ENCODE measurements at places on chromosomes 13 and 19.
A peak's percentile ranks its signal among the peaks of the same experiment; 100 is the strongest.

GRCh38 chr19:38395381-38396114, 7.1 kb downstream of the SPRED3 start:
- no peaks in the 10 kb centered on the region for H3K36me3 ChIP-seq
- DNase-seq = no peak
- H3K27ac ChIP-seq = no peak overlapping the region
- H3K4me1 ChIP-seq = peaks cover 14% of the 10 kb centered on the region

DNA sequence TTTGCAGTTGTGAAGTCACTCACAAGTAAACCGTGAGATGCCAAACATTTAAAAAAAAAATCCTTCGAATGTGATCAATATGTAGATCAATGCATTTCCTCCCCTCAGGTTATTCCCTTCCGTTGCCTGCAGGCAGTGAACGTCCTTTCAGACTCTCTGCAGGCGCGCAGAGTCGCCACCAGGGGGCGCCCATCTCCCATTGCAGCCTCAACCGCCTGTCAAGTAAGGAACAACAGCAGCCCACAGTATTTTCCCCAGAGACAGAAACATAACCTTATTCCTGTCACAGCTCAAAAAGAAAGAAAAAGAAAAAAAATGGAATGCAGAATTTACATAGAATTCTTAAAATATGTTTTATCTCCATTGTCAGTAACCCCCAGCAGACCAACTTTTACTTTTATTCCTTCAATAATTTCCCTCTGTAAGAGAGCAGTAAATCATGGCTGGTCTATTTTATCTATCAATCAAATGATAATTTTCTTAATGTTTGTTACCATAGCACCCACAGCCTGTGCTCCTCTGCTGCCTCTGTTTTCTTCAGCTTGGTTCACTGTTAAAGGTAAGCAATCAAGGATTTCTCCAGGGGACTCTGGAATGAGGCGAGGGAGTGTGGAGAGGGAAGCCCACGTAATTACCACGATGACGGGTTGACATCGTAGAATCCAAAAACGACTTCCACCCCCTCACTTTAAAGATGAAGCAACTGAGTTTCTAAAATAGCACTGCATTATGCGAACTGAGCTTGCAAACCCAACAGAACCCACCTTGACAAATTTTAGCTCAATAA, 637.6 kb upstream of the ARGLU1 start:
- no peaks in the 10 kb centered on the region for H3K27me3 ChIP-seq
- no peak overlapping the region for H3K27ac ChIP-seq
- H3K4me3 ChIP-seq = no peak overlapping the region
- peaks cover 16% of the 10 kb centered on the region for H3K4me1 ChIP-seq
- H3K36me3 ChIP-seq = no peaks in the 10 kb centered on the region
- peak; percentile 73 for DNase-seq

GRCh38 chr13:98990701-98991100, 12.8 kb upstream of the DOCK9 start:
- H3K27ac ChIP-seq = no peak overlapping the region
- DNase-seq = no peak
- H3K4me1 ChIP-seq = no peaks in the 10 kb centered on the region

GRCh38 chr13:52159159-52159982, at the start of gene NEK3:
NEK3 (minus strand) TSS chr13:52159597; CDS start chr13:52156191, 3,406 bp downstream.
- peak within 1 kb of the TSS; percentile 87 for H3K4me3 ChIP-seq
- no peaks in the 10 kb centered on the region for H3K27me3 ChIP-seq
- H3K36me3 ChIP-seq = no peaks in the 10 kb centered on the region
- peak within 1 kb of the TSS; percentile 66 for H3K27ac ChIP-seq
- peak; percentile 84 for DNase-seq

GRCh38 chr19:3409346-3410064, 43.1 kb downstream of the NFIC start:
- DNase-seq = peak; percentile 24
- peaks cover 18% of the 10 kb centered on the region for H3K4me1 ChIP-seq
- H3K27me3 ChIP-seq = no peaks in the 10 kb centered on the region
- no peak overlapping the region for H3K4me3 ChIP-seq
- no peaks in the 10 kb centered on the region for H3K36me3 ChIP-seq
- H3K27ac ChIP-seq = no peak overlapping the region

DNA sequence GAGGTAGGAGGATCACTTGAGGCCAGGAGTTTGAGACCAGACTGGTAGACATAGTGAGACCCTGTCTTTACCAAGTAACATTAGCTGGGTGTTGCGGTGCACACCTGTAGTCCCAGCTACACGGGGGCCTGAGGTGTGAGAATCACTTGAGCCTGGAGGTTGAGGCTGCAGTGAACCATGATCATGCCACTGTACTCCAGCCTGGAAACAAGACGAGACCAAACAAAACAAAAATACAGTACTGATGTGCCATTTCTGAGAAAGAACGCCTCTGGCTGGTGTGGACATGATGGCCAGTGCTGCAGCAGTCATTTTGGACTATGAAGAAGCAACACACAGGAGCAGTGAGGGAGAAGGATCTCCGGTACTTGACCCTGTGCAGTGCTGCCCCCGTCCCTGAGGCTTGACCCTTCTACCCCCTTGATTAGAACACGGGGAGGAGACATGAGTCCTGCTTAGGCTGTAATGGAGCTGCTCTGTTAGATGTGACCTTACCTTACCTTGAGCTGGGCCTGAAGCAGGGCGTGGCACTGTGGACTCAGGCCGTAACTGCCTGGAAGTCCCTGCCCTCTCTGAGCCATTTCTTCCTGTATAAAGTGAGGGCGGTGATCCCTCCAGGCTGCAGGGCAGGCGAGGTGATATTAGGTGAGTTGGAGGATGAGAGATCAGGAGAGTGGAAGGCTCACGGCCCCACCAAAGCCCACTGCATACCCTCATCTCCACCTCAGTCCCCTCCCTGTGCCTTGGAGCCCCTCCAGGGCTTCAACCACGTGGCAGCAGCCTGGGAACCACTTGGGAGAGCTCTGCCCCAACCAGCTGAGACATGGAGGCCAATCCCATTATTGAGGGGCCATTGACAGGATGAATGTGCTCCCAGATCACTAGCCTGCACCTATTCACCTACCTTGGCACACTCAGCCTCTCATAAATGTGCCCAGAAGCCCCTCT, 5.9 kb downstream of the RPL18A start:
- peak; percentile 36 for DNase-seq
- peaks cover 41% of the 10 kb centered on the region for H3K36me3 ChIP-seq
- H3K4me1 ChIP-seq = peaks cover 11% of the 10 kb centered on the region
- no peak overlapping the region for H3K4me3 ChIP-seq
- H3K27ac ChIP-seq = no peak overlapping the region
- H3K27me3 ChIP-seq = peaks cover 3% of the 10 kb centered on the region

DNA sequence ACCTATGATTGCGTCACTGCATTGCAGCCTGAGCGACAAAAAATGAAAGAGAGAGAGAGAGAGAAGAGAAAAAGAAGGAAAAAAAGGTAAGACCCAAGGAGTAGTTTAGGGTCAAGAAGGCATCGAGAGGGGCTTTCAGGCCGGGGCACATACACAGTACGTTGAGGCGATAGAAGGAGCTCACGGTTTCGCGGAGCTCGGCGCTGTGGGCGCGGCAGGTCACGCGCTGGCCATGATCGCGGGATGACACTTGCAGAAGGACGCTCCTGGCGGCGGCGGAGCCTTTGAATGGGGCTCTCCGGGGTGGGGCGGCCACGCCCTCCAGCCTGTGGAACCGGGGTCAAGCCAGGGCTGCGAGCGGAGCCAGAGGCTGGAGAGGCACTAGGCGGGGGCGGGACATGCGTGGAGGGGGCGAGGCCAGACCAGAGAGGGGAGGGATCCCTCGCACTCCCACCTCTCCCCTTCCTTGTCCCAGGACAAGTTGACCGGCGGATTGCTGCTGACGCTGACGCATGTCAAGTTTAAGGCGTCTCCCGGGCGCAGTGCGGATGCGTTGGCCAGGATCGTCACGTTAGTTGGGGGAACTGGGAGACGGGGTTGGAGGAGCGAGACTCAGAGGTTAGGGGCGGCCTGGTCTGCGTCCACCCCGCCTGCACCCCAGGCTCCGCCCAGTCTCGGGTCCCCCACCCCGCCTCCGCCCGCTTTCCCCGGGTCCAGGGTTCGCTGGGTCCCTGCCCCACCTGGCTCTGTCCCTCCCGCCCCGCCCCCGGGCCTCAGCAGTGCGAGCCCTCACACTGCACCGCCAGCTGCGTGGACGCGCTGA, 6.9 kb downstream of the NPHS1 start:
- no peak overlapping the region for H3K27ac ChIP-seq
- DNase-seq = peak; percentile 52
- H3K27me3 ChIP-seq = peaks cover 61% of the 10 kb centered on the region

GRCh38 chr13:97640268-97640667, 206.3 kb downstream of the RAP2A start:
- no peak overlapping the region for H3K27ac ChIP-seq
- H3K36me3 ChIP-seq = no peaks in the 10 kb centered on the region
- DNase-seq = no peak
- no peaks in the 10 kb centered on the region for H3K4me1 ChIP-seq

DNA sequence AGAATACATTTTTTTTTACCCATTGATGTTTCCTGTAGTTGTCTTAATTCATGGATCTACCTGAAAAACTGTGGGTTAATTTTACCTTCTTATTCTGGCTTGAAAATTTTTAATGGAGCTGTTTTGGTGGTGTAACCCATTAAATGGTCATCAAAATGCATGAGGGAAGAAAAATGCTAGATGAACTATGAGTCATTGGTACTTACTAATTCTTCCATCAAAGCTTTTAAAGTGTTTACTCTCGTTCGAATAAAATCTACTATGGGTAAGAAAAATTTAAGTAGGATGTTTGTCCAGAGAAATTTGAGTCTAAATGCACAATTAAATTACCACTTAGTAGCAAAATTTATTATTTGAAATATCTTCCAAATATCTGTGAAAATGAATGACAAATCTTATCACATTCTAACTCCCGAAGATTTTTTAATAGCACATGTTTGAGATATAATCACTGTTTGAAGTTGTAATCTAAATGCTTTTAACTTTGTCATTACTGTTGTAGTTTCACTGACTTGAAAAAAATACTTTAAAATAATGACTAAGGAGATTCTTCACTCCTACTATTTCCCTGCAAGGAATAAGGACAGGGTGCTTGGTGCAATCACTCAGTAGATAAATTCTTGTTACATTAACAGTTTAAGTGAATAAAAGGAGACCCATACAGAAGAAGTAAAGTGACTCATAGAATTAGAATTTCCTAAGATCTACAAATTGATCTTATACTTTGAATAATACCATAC, 437.7 kb downstream of the IRS2 start:
- H3K27me3 ChIP-seq = no peaks in the 10 kb centered on the region
- no peaks in the 10 kb centered on the region for H3K36me3 ChIP-seq
- H3K27ac ChIP-seq = peak overlapping the region; percentile 66
- DNase-seq = peak; percentile 71
- H3K4me3 ChIP-seq = peak overlapping the region; percentile 28

DNA sequence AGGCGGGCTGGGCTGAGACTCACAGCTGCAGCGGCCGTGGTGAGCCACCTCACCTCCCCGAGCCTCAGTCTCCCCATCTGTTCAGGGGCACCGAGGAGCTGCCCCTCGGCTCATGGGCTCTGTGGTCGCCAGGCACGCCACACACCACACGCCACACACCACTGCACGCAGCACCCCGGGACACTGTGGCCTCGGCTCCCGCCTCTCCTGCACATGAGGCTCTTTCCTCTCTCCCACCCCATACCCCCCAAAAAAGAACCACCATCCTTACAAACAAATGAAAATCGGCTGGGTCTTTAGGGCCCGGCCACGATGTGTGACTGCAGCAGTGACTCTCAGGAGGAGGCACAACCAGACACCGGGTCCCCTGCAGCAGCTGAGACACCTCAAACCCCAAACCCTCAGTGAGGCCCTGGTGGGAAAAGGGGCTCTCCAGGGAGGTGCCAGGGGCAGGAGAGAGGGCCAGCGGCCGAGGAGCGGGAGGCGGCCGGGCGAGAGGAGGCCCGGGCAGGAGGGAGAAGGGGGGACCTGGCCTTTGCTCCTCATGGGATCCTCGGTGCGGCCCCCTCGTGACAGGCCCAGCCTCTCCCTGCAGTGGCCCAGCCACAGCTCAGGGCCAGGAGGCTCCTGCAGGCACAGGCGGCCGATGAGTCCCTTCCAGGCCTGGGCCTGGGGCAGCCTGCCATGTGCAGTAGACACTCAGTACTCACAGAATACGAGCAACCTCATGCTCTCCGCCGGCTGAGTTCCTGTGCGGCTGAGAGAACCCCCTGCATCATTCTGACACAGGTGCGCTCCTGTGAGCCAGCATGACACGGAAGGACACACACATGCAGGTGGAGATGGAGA, 66.3 kb downstream of the RASA3 start:
- H3K27ac ChIP-seq = peak overlapping the region; percentile 100
- peaks cover 63% of the 10 kb centered on the region for H3K4me1 ChIP-seq
- H3K36me3 ChIP-seq = 0 out of 2 replicates have a peak, but pooled peaks cover under 1% of the 10 kb centered on the region
- H3K4me3 ChIP-seq = peak overlapping the region; percentile 66

DNA sequence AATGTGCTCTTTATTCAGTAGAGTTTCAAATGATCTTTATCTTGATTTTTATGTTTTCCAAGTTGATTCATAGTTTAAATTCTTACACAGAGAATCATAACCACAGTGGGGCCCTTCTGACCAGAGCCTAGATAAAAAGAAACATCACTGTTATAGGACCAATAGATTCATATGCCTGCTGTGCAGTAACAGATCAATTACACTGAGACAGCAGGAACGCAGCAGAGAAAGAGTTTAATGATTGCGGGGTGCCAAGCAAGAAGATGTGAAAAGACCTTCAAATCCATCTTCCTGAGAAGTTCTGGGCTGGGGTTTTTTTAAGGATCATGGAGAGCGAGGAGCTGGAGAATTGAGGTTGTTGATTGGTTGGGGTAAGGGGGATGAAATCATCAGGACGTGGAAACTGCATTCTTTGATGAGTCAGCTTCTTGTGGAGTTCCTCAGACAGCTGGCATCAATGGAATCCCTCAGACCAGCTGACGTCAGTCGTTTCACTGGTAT, 346.6 kb downstream of the TBC1D4 start:
- peak overlapping the region; percentile 72 for H3K27ac ChIP-seq
- DNase-seq = peak; percentile 97
- no peaks in the 10 kb centered on the region for H3K36me3 ChIP-seq
- H3K4me3 ChIP-seq = peak overlapping the region; percentile 42
- H3K27me3 ChIP-seq = no peaks in the 10 kb centered on the region

- H3K4me3 ChIP-seq = peak overlapping the region; percentile 62
- no peaks in the 10 kb centered on the region for H3K36me3 ChIP-seq
- H3K27me3 ChIP-seq = no peaks in the 10 kb centered on the region
- peaks cover 66% of the 10 kb centered on the region for H3K4me1 ChIP-seq
- peak; percentile 51 for DNase-seq
- H3K27ac ChIP-seq = peak overlapping the region; percentile 28
These were observed 24.5 kb downstream of the MBNL2 start for GRCh38 chr13:97246596-97247158.

DNA sequence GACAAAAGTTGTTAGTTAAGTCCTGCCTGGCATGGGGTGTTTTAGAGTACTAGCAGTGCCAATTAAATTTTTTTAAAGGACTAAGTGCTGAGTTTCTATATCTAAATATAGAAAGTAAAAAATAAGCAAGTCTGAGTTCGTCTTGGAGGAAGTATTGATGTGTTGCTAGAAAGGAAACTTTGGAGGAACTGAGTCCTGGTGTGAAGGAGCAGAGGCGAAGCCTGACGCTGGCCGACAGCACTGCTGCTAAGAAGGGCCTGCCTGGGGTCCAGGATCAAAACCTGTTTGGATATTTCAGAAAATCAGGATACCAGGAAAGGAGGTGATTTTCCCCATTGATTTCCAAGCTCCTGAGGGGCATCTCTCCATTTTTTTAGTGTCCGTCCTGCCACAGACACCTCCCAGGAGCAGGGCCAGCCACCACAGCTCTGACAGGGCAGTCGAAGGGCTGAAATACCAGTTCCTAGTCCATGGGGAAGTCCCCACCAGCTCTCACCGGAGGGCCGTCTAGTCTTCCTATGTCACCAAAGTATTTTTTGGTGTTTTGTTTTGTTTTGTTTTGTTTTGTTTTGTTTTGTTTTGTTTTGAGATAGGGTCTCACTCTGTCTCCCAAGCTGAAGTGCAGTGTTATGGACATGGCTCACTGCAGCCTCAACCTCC, 38.2 kb upstream of the NPAS1 start:
- peaks cover 51% of the 10 kb centered on the region for H3K4me1 ChIP-seq
- H3K4me3 ChIP-seq = 0 out of 2 replicates have a peak overlapping the region, but pooled peaks have one; percentile 11
- H3K36me3 ChIP-seq = no peaks in the 10 kb centered on the region
- H3K27ac ChIP-seq = peak overlapping the region; percentile 97
- no peak for DNase-seq
- H3K27me3 ChIP-seq = no peaks in the 10 kb centered on the region
